ENCODE measurements at places on chromosomes 4 and X. TPM values are rescaled to one million over a fixed set of nuclear protein-coding genes. Genes with fewer than 3 reads are reported as not detected.

GRCh38 chr4:160175064-160175643 is 1072.3 kb downstream of the RAPGEF2 start:
- DNase-seq = no peak

ZNF141 gene
- total RNA-seq = 17.4 TPM

DNA sequence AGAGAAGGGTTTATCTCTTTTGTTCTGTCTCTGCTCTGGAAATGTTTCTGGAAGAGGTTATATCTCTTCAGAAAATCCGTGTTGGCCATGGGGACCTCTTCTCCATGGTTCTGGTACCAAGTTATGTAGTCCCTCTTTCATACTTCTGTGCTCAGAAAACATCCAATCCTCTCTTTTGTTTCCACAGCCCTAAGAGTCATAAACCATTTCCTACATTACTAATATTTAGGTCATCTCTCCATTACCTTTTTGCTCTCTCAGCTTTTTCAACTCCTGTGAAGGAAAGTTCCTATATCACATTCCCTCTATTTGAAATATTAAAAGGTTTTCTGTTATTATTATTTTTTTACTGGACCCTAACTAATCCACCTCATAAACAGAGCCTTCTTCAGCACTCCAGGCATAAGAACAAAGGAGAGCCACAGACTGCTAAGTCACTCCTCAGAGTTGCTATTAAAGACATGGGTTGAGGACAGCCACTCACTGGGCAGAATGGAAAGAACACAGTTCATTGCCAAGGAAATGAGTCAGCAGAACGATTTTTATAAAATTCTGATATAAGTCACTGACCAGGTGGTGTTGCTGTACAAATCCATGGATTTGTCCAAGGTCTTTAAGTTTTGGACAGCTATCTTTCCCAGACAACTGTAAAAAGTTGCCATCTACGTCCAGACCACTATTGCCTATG is 122.4 kb upstream of the NPY2R start:
- DNase-seq = no peak

- no peak for DNase-seq
Observed at GRCh38 chr4:66000510-66001117, 330.3 kb upstream of the EPHA5 start.

DNA sequence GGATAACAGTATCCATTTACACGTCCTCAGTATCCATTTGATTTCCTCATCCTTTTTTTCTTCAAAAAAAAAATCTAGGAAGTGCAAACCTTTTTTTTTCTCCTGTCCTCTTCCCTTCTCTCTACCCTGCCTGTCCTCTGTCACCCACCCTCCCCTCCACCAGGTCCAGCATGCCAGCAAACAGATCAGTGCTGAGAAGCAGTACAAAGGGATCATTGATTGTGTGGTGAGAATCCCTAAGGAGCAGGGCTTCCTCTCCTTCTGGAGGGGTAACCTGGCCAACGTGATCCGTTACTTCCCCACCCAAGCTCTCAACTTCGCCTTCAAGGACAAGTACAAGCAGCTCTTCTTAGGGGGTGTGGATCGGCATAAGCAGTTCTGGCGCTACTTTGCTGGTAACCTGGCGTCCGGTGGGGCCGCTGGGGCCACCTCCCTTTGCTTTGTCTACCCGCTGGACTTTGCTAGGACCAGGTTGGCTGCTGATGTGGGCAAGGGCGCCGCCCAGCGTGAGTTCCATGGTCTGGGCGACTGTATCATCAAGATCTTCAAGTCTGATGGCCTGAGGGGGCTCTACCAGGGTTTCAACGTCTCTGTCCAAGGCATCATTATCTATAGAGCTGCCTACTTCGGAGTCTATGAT is 1.7 kb downstream of the SLC25A4 start:
- no peak for DNase-seq

DNA sequence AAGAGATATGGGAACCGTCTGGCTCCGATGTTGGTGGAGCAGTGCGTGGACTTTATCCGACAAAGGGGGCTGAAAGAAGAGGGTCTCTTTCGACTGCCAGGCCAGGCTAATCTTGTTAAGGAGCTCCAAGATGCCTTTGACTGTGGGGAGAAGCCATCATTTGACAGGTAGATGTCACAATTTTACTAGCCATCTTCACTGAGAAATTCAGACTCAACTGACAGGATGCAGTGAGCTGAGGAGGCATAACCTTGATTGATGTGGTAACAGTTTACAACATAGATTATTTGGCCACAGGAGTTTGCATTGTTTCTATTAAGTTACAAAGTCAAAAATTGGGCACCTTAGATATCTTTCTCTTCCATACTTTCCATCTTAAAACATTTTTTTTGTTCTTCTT is 417.7 kb downstream of the MAPK10 start:
- DNase-seq = no peak

GRCh38 chrX:54950730-54951375 is 30.2 kb downstream of the TRO start:
- DNase-seq = no peak

DNA sequence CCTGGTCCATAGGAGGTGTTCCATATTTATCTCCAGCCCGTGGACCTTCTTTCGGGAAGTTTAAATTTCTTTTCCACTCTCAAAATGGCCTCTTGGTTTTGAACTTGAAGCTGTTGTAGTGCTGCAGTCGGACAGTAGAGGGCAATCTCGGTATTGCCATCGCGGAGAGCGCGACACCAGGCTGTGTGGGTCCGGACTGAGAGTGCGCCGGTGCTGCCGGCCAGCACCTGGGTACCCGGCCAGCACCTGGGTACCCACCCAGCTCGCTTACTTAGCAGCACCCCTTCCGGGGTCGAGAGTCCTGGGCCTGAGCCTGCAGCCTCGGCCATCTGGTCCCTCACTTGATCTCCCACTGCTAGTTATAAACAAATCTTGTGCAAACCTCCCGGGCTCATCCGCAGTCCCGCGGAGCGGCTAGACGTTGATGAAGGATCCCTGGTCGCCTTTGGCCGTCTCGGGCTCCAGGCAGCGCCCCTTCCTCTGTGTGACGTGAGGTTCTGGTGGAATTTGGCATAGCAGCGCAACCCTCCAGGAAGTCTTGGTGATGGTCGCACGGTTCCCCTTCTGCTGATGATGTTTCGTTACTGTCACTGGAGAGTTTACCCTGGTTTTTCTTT is 18.0 kb downstream of the FAM9A start:
- DNase-seq = peak; percentile 38

- no peak for DNase-seq
Observed at GRCh38 chr4:14864365-14865030, 137.8 kb upstream of the CPEB2 start.

Measured in colonic mucosa (tissue), 4 donors.